ENCODE measurements at places on chromosomes 6 and 20.

GRCh38 chr6:1295420-1295819 lies 16.5 kb upstream of the FOXQ1 start:
- no peak for DNase-seq

- DNase-seq = no peak
Observed at GRCh38 chr6:144415835-144416237, 130.7 kb downstream of the UTRN start.

- DNase-seq = no peak
Observed at GRCh38 chr20:18404172-18404571, 62.7 kb downstream of the DZANK1 start.

- DNase-seq = no peak
Observed at GRCh38 chr6:69584536-69584912, 212.3 kb downstream of the LMBRD1 start.

Data from CD4-positive, alpha-beta T cell (primary cell).